ENCODE measurements at places on chromosomes 2 and 18.

- no peak for DNase-seq
Observed at GRCh38 chr2:234730066-234730640, 221.7 kb upstream of the SH3BP4 start.

- no peak for DNase-seq
Observed at GRCh38 chr2:105567996-105568494, 169.2 kb upstream of the FHL2 start.

GRCh38 chr2:9008951-9009664, 5.6 kb upstream of the MBOAT2 start:
- DNase-seq, result no peak

GRCh38 chr2:126359494-126359893, 296.5 kb upstream of the GYPC start:
- DNase-seq, result no peak

- no peak for DNase-seq
Observed at GRCh38 chr2:129734343-129735034, 245.0 kb upstream of the RAB6C start.

GRCh38 chr2:121171625-121172119, 113.3 kb downstream of the TFCP2L1 start:
- no peak for DNase-seq

GRCh38 chr2:227461811-227462461, 10.0 kb upstream of the AGFG1 start:
- DNase-seq, result no peak

DNA sequence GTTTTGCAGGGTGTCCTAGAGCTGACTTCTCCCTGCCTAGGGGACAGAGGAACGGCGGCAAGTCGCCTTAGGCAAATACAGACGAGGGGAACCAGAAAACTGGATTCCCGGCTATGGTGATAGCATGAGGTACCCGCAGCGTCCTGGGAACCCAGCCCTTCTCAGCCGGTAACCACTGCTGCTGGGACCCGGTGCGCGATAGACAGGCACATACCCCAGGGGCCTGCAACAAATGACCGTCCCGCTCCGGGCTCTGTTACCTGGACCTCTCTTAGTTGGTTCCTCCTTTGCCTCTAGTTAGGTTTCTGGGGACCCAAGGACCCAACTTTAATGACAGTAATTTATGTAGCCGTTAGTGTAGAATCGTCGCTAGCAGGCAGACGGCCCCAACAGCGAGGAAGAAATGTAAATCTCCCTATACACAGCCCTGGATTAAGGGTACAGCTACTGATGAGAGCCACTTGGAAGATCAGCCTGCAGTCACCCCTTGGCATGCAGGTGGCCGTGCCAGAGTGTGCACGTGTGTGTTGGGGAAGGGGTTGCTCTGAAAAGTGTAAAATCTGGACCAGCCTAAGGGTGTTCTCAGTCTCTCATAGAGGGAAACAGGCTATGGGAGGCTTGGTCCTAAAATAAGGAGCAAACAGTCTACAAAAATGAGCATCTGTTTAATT, 819 bp upstream of the SERPINE2 start:
- no peak for DNase-seq

- no peak for DNase-seq
Observed at GRCh38 chr18:33906046-33906445, 318.7 kb downstream of the NOL4 start.

- no peak for DNase-seq
Observed at GRCh38 chr18:61608316-61608715, 275.1 kb downstream of the CDH20 start.

GRCh38 chr2:26809211-26809610, 23.4 kb downstream of the CENPA start:
- no peak for DNase-seq

DNA sequence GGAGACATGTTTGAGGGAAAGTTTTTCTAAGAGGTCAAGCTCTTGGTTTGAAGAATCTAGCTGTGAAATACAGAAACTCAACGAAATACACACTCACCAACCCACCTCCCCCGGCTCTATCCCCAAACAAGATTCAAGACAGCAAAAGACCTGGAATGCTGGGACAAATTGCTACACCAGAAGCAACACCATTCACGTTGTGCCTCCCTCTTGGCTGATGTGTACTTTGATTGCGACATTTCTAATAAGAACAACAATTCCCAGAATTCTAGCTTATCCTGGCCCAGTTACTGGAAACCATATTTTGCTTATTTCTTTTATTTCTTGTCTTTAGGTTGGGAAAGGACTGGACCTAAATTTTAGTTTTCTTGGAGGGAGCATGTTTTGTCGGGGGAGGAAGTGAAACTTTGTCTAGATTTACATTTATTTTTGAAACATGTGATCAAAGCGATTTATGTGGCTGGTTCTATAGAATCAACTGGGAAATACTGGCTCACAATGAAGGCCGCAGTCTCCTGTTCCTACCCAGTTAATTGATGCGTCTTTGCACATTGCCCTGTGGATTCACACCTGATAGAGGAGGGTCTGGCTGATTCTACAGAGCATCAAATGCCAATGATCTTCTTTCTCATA, 29.6 kb upstream of the LPIN1 start:
- DNase-seq, result no peak

- no peak for DNase-seq
Observed at GRCh38 chr2:241780939-241781569, 4.4 kb downstream of the GAL3ST2 start.

- no peak for DNase-seq
Observed at GRCh38 chr2:226693521-226693920, 106.1 kb downstream of the IRS1 start.

DNA sequence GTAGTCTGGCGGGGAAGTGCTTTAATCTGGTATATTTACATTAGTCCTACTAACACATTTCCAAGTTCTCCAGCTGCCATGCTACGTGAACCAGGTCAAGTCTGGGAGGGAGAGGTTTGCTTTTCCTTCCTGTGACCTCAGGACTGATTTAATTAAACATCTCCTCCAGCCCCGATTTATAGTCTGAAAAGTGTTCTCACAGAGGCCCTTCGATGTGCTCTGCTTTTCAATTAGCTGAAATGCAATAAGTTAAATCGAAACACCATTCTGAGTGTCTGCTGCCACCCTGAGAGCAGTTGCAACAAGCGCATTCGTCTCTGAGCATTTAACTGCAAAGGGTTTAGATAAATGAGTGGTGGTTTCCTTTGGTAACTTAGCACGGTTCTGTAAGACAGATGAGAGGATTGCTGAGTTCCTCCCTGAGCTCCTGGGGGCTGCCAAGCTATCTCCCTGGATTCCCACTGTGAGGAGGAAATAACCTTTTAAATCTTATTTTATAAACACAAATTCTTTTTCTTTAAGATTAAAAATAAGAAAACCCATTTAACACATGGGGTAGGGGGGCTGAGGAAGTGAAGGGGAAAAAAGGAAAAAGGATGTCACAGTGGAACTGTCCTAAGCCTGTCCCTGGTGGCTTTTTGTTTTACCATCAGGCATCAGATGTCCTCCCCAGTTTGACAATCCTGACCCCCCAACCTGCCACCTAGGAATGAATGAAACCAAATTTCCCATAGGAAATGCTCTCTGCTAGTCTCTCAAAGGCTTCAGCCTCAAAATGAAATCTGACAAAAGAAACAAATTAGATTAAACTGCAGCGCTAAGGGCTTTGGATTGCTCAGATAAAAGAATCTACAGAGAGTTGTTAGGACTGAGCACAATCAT, 56.5 kb upstream of the CREB1 start:
- DNase-seq, result peak; percentile 11

GRCh38 chr18:56716692-56717146, 65.6 kb downstream of the WDR7 start:
- DNase-seq, result no peak

DNA sequence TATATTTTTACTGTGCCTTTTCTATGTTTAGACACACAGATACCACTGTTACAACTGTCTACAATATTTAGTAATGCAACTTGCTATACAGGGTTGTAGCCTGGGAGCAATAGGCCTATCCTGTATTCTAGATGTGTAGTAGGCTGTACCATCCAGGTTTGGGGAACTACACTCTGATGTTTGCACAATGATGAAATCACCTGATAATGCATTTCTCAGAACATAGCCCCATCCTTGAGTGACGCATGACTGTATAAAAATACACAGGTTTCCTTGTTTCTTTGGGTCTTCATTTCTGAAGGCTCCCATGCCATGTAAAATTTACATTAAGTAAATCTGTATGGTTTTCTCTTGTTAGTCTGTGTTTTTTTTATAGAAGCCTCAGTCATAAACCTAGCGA, 270.9 kb upstream of the SKOR2 start:
- no peak for DNase-seq

DNA sequence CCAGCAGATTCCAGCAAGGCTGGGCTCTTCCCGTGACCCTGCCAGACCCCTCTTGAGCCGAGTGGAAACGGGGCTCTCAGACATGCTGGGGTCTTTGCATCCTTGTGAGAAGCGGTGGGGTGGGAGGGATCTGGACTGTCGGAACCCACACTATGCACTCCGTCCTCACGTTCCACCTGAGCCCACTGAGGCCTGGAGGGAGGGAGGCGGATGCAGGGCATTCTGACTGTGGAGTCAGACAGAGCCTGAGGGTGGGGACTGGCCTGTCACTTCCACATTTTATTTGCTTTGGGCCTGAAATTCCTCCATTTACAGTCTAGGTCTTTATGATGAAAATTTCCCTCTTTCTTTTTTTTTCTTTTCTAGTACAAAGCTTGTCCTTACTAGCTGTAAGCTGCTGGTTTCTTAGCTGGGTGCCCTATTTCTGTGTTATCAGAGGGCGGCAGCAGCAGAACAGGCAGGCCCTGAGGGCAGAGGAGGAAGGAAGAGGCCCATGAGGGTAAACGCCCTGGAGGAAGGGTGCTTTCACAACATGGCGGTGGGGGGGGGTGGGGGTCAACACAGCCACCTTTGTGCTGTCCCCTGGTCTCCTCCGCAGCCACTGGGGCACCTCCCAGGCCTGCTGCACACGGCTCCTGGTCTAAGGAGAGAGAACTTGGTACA, 373.5 kb upstream of the MYT1L start:
- DNase-seq, result no peak

- no peak for DNase-seq
Observed at GRCh38 chr18:63262369-63263335, 56.9 kb downstream of the BCL2 start.

DNA sequence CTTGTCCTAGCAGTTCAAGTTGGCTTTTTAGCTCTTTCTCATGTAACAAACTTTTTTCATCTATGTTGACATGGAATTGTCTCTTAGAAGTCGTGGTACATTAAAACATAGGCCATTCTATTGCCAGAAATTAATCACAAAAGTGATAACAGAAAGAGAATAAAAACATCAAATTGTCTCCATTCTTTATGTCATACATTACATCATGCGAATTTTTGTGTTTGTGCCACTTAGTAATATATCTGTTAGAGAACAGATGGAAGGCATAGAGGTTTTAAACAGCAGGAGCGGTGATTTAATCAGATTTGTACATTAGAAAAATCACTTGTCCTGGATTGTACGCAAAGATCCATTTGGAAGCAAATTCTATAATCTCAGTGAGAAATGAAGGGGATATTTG, 136.5 kb upstream of the CDH20 start:
- no peak for DNase-seq

GRCh38 chr2:139259422-139260051, 479.3 kb upstream of the NXPH2 start:
- no peak for DNase-seq

DNA sequence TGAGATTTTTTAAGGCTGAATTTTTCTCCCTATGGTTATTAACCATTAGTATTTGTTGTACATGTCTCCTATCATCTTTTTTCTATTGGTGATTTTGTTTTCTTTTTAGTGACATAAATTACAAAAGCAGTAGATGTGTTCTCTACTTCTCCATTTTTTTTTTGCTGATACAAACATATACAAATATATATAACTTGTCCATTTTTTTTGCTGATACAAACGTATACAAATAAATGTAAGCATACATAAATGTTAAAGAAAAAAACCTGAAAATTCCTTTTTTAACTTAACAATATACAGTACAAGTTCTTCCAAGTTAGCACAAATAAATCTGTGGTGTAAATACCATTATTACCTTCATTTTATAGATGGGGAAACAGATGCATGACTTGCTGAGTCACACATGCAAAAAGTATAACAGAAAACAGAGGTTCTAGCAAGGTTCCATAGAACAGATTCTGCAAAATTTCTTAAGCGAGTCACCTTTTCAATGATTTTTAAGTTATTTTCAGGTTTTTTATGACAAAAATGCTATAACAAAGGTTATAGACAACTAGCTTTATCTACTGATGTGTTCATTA, 2.1 kb downstream of the MSGN1 start:
- no peak for DNase-seq

- no peak for DNase-seq
Observed at GRCh38 chr2:133691336-133691735, 123.1 kb upstream of the NCKAP5 start.

DNA sequence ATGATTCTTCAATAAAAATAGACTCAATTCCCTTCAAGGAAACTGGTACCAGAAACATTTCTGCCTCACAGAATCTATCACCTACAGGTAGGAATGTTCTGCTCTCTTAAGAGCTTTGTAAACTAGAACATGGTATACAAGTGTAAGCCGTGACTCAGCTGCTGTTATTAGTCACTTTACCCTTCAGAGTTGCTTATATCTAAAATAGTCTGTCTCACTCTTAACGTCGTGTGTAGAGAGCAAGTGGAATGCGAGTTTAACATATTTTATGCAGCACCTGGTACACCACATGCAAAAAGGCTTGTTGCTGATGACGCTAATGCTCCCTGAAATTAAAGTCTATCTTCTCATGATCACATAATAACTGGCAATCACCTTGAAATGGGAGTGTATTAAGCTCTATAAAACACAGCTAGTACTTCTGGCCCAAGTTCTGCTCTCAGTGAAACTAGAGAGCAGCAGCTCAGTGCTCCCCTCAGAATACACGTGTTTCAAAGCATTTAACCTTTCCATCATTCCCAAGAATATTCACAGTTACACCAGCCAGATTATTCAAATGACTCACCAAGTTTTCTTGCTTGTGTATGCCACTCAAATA, 420.0 kb downstream of the ZEB2 start:
- no peak for DNase-seq

DNA sequence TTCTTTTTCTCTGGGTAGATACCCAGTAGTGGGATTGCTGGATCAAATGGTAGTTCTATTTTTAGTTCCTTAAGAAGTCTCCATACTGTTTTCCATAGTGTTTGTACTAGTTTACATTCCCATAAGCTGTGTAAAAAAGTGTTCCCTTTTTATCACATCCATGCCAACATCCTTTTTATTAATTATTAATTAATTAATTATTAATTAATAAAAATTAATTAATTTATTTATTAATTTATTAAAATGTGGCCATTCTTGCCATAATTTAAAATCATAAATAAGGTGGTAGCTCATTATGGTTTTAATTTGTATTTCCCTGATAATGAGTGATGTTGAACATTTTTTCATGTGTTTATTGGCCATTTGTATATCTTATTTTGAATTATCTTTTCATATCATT, 234.3 kb upstream of the FBXO11 start:
- no peak for DNase-seq

- no peak for DNase-seq
Observed at GRCh38 chr2:177465400-177466138, 73.0 kb downstream of the AGPS start.

GRCh38 chr2:27059141-27059820, 7.8 kb downstream of the AGBL5 start:
- no peak for DNase-seq

GRCh38 chr2:176650838-176651555, 381.8 kb downstream of the MTX2 start:
- no peak for DNase-seq

GRCh38 chr2:134564549-134564948, 154.3 kb downstream of the TMEM163 start:
- no peak for DNase-seq

- no peak for DNase-seq
Observed at GRCh38 chr2:40168032-40168431, 283.9 kb downstream of the SLC8A1 start.

GRCh38 chr18:13377496-13377895, 158.9 kb downstream of the LDLRAD4 start:
- DNase-seq, result no peak

All from activated CD4-positive, alpha-beta T cell treated with anti-CD3 and anti-CD28 coated beads, Interleukin-2, amount 50 U/mL, for 1 hour (primary cell).